ENCODE measurements at places on chromosomes 1 and 21. TPM values are rescaled to one million over a fixed set of nuclear protein-coding genes. Genes with fewer than 3 reads are reported as not detected.

PRRX1 gene
- 7.9 TPM for total RNA-seq

OR14C36 gene
- not detected for total RNA-seq

DMRTA2 gene
- 0.24 TPM for total RNA-seq

DNA sequence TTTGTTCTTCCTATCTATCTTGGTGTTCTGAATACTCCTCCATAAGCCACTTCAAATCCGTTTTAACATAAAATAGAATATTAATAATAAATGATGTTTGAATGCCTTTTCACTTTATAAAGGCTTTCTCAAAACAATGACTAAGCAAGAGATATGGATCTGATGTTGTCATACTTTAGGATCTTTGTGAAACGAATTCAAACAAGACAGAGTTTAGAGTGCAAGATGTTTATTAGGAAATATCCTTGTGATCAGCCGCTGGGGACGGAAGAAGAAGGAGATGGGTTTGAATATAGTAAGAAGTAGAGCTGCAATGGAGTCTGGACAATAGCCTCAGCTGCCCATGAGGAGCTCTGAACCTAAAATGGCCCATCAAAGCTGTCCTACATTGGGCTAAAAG is 351.8 kb downstream of the NEGR1 start:
- no peak for DNase-seq

DNA sequence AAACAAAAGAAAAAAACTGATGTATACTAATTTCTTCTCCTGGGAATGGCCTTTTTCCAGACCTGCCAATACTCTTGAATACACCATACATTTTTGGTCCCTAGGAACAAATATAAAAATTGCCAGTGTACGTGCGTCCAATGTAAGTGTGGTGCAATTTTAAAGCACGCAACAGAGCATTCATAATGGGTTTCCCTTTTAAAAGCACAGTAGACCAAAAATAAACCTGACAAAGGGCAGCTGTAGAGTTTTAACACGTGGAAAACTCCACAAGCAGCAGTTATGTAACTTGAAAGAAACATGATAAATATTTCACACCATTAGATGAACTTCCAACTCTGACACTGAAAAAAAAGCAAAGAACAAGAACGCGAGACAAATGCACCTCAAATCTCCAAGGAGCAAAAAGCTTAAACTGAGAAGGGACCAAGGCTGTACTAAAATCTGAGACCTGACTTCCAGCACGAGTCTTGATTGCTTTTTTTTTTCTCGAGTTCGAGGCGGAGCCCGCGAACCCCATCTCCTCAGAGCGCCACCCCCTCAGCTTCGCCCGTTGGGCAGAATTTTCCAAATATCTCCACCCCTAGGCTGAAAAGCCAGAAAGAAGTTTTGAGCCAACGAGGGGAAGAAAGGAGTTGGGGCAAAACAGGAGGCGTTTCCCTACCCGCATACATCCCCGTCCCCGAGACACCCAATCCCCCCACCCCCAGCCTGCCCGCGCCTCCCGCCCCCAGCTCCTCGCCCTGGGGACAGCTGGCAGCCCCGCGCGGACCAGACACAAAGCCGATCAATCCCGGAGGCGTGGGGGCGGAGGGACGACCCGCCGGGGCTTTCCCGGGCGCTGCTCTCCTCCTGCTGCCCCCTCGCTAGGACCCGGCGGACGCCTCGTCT is at the start of gene JAM2:
TSS of gene JAM2 (plus strand) at position 599 of the 891 bp plus-strand sequence. CDS start 564 bp downstream, outside the sequence.
- peak; percentile 76 for DNase-seq

- peak; percentile 45 for DNase-seq
Observed at GRCh38 chr1:154962156-154962749, 671 bp upstream of the PYGO2 start.

- no peak for DNase-seq
Observed at GRCh38 chr1:235468970-235469369, 35.3 kb downstream of the B3GALNT2 start.

DNA sequence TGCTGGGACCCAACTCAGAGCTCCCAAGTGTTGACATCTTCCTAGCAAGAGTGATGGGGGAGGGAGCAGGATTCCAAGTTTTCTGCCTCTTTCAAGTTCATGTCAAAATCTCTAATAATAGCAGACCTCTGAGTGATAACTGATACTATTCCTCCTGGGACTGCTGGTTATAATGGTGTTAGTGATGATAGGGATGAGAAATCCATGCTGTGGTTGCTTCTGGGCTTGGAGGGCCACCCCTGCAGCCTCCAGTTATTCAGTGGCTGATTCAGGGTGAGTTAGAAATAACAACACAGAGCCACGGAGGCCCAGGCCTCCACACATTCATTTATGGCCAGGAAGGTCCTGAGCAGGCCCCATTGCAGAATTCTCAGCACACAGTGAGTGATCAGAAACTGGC is 40.6 kb upstream of the ARTN start:
- peak; percentile 36 for DNase-seq

GRCh38 chr1:89657886-89658285 is 25.0 kb downstream of the LRRC8C start:
- no peak for DNase-seq

DNA sequence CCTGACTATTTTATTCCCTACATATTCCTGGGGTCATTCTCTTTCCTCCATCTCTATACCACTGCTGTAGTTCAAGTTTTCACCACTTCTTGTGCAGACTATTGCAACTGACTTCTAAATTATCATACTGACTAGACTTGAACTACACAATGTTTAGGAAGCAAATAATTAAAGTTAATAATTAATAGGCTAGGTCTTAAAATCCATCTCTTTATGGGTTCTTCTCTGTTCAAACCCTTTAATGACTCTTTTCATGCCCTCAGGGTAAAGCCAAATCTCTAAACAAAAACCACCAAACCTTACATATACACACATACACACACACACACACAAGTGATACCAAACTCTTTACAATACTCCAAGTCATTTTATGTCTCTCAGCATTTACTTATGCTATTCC is 22.3 kb upstream of the MOB3C start:
- DNase-seq, result no peak

DNA sequence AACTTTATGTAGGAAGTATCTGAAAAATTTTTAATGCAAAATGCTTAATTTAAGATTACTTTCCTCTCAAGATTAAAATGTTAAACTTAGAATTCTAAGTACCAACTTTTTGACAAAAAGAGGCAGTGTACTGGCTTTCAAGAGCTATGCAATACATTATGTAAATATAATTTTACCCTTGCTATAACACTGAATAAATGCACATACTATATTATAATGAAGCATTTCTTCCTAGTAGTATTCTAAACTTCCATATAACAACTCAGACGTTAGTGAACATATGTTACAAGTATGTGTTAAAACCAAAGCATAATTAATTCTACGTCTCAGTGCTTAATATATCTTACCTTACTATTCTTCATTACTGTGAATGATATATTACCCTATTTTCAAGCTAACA is 58.5 kb downstream of the RGS21 start:
- no peak for DNase-seq

Data from umbilical cord (tissue), 2 donors.